ENCODE measurements at places on chromosomes 5 and 9. TPM values are rescaled to one million over a fixed set of nuclear protein-coding genes. Genes with fewer than 3 reads are reported as not detected.

CMYA5 gene
- total RNA-seq = 2.8 TPM

SPINK6 gene
- not detected for total RNA-seq

DNA sequence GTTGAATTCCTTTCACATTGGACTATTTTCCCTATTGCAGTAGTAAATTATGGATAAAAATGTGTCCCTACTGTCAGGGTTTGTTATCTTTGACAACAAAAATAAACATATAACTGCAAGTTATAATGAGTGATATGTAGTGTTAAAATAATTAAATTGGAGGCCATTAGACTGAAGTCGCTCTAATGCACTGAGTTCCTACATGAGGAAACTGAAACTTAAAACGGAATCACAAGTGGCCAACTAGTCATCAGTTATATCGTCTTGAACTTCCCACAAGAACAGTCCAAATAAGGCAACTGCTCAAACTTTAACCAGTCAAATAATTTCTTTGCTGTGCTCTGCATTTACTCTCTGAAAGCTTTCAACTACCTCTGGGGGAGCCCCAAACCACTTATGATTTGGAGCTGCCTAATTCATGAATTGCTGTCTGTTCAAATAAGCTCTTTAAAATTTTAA, 2.1 kb upstream of the IFT74 start:
- DNase-seq = peak; percentile 74

OSTF1 gene
- 37.2 TPM for total RNA-seq

NME5 gene
- total RNA-seq = 7.1 TPM

DNA sequence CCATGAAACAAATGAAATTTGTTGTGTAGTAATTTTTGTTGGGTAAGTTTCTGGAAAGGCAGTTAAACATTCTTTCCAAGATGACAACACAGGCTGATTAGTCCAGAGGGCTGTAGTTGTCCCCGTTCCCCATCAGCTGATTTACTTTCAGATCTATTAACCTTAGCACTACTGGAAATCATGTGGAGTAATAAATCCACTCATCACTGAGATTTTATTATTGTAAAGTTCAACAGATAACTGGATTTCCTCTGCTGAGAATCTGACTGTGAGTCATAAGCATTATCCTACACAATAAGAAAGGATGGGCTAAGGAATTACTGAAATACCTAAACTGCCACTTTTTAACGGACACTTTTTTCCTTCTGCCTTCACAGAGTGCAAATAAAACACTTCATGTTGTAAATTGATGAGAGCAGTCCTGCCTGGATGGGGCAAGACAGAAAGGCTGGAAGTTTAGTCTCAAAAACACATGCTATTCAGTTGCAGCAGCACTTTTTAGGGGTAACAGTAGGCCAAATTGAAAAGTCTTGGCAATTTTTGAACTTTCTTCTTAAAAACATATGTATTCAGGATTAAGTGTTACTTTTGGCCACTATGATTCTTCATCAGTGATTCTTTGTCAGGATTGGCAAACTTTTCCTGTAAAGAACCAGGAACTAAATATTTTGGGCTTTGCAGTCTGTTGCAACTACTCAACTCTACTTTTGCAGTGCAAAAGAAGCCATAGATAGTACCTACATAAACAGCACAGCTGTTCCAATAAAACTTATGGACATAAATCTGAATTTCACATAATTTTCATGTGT, 7.0 kb downstream of the STOM start:
- DNase-seq = peak; percentile 86

- no peak for DNase-seq
Measured at GRCh38 chr9:86687788-86688187, 259.5 kb downstream of the GAS1 start.

Data from renal cortical epithelial cell (primary cell).